ENCODE measurements at places on chromosomes 2 and 18.

- no peak for DNase-seq
Measured at GRCh38 chr2:69021727-69022126, 8.7 kb downstream of the ANTXR1 start.

- no peak for DNase-seq
Measured at GRCh38 chr2:18980786-18981430, 377.5 kb downstream of the OSR1 start.

- no peak for DNase-seq
Measured at GRCh38 chr2:100260712-100261620, 61.3 kb downstream of the LONRF2 start.

DNA sequence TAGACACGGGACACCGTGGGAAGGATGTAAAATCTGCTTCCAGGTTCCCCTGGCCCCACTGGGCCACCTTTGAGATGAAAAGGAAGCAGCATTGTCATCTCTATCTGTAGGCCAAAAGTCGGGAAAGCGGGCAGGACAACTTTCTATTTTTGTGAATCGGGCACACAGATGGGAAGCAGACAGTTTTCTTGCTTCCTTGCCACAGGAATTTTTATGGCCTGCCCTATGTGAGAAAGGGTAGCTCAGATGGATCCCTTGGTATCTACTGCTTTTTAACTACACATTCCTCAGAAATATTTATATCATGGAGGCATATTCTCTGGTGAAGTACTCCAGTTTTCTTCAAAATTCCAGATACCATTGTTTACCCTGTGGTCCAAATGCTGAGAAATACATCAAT is 735.5 kb downstream of the CBLN2 start:
- DNase-seq, result no peak

- no peak for DNase-seq
Measured at GRCh38 chr2:184004948-184005672, 593.2 kb upstream of the ZNF804A start.

Measured in activated naive CD8-positive, alpha-beta T cell treated with anti-CD3 and anti-CD28 coated beads, Interleukin-2, amount 10 ng/mL, durations not matched to agents 7 days and 5 days (primary cell).